CD8-positive, alpha-beta memory T cell (primary cell): ENCODE measurements at places on chromosomes 5 and 9. TPM values are rescaled to one million over a fixed set of nuclear protein-coding genes. Genes with fewer than 3 reads are reported as not detected.

Gene PTPN3
- not detected for polyA plus RNA-seq

Gene PTGS1
- polyA plus RNA-seq = not detected

Gene IFNA2
- polyA plus RNA-seq = not detected

GRCh38 chr9:341634-342421, 127.2 kb downstream of the DOCK8 start:
- DNase-seq = no peak
- H3K4me1 ChIP-seq = no peaks in the 10 kb centered on the region
- no peaks in the 10 kb centered on the region for H3K27me3 ChIP-seq
- H3K36me3 ChIP-seq = peaks cover 82% of the 10 kb centered on the region
- no peak overlapping the region for H3K27ac ChIP-seq

DNA sequence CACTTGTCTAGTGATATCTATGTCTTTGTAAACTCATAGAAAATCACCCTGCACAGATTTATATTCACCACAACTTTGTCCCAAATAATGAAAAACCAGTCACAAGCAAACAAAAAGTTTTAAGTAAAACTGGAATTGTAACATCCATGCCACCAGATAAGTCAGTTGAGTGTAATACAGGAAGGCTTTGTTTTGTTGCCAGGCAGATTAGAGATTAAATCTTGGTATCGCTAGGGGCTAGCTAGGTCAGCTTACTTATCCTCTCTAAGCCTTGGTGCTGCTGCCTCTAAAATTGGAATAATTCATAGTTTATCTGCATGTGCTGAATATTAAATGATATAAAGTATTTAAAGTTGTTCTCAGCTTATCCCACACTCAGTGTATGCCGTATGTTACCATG, 1062.5 kb downstream of the CDH9 start:
- H3K27ac ChIP-seq = no peak overlapping the region
- DNase-seq = no peak
- no peak overlapping the region for H3K4me3 ChIP-seq
- H3K4me1 ChIP-seq = no peaks in the 10 kb centered on the region
- no peaks in the 10 kb centered on the region for H3K27me3 ChIP-seq

DNA sequence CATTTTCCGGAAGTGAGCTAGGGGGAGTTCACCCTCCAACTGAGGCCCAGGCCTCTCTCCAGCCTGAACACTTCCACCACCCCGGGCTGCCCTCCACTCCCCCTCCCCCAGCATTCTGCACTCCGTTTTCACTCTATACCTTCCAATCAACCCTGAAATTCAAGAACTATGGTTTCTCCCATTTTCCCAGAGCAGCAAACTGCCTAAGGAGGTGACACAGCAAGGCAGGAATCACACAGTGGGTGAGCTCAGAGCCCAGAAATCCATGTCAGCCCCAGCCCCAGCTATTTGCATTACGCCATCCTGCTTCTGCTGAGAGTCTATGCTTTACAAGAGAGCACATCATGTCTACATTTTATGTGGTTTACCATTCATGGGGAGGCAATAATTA, 11.9 kb downstream of the MSX2 start:
- no peaks in the 10 kb centered on the region for H3K36me3 ChIP-seq
- H3K27ac ChIP-seq = no peak overlapping the region
- peaks cover 10% of the 10 kb centered on the region for H3K27me3 ChIP-seq
- no peak overlapping the region for H3K4me3 ChIP-seq

GRCh38 chr9:97740848-97741821, 44.0 kb upstream of the XPA start:
- peaks cover 10% of the 10 kb centered on the region for H3K27me3 ChIP-seq
- DNase-seq = no peak
- H3K4me1 ChIP-seq = no peaks in the 10 kb centered on the region
- H3K4me3 ChIP-seq = no peak overlapping the region

DNA sequence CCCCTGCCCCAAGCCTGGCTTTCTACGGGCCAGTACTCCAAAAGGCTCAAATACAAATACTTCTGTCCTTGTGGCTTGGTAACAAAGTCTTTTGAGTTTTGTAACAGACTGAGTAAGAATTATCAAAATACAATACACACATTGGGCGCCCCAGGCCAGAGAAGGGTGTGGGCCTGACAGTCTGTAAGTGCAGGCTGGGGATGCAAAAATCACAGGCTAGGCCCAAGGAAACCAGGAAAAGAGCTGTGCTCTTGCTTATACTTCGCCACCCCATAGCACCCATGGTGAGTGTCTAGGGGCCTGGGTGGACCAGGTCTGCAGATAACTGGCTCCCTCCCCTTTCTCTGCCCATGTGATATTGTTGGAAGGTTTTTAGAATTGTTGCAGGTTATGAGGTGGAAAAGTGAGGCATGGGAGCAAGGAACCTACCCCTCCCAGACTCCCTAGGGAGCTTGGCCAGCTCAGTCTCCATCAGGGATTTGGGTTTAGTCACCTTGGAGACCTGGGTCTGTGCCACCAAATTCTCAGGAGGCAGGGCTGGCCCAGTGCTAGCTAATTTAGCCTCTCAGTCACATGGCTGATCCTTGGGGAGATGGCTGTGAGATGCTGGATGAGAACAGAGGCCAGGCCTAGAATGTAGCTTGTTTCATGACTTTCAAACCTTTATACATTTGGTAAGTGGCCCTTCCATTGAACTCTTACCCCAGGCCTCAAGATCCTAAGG, 72.9 kb downstream of the TARS1 start:
- H3K36me3 ChIP-seq = no peaks in the 10 kb centered on the region
- no peaks in the 10 kb centered on the region for H3K4me1 ChIP-seq
- DNase-seq = no peak
- no peak overlapping the region for H3K27ac ChIP-seq
- H3K27me3 ChIP-seq = no peaks in the 10 kb centered on the region

DNA sequence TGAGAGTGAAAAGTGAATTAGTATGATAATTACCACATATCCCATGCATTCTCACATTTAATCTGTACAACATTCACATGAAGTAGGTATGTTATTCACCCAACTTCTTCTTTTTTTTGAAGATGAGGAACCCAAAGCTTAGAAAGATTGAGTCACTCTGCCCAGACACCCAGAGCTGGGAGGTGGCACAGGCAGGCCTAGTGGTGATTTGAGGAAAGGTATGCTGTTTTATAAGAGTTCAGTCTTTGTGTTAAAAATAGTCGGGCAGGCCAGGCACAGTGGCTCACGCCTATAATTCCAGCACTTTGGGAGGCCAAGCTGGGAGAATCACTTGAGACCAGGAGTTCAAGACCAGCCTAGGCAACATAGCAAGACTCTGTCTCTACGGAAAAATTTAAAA, 285.3 kb downstream of the NR3C1 start:
- no peaks in the 10 kb centered on the region for H3K27me3 ChIP-seq
- H3K36me3 ChIP-seq = no peaks in the 10 kb centered on the region
- H3K27ac ChIP-seq = no peak overlapping the region
- no peak for DNase-seq

- H3K36me3 ChIP-seq = no peaks in the 10 kb centered on the region
- no peak overlapping the region for H3K27ac ChIP-seq
- no peak for DNase-seq
- H3K4me3 ChIP-seq = no peak overlapping the region
- no peaks in the 10 kb centered on the region for H3K27me3 ChIP-seq
These were observed 232.0 kb upstream of the FBXL7 start for GRCh38 chr5:15267966-15268365.

- H3K27me3 ChIP-seq = no peaks in the 10 kb centered on the region
- H3K4me3 ChIP-seq = no peak overlapping the region
- H3K27ac ChIP-seq = no peak overlapping the region
- no peak for DNase-seq
- H3K4me1 ChIP-seq = peaks cover 4% of the 10 kb centered on the region
These were observed 102.6 kb downstream of the RGS3 start for GRCh38 chr9:113566016-113566711.
